ENCODE measurements at places on chromosomes 12 and 14.
A peak's percentile ranks its signal among the peaks of the same experiment; 100 is the strongest.

- no peak for DNase-seq
These were observed 26.8 kb downstream of the AMN1 start for GRCh38 chr12:31702047-31702446.

DNA sequence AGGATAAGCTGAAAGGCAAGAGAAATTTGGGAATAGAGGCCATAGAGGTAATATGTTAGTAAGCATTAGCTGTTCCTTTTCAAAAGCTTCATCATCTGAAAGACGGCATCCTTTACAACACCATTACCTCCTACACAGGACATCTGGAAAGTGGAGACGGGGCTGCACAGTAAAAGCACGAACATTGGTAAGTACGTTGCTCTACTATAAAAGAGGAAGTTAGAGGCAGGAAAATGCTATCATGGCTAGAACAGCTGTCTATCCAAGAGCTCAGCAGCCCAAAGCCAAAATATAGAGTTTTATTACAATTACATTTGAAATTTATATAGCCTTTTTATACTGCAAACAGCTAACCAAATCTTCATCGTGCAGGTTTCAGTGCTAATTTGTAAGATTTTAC lies 172.3 kb upstream of the GRIP1 start:
- no peak for DNase-seq

DNA sequence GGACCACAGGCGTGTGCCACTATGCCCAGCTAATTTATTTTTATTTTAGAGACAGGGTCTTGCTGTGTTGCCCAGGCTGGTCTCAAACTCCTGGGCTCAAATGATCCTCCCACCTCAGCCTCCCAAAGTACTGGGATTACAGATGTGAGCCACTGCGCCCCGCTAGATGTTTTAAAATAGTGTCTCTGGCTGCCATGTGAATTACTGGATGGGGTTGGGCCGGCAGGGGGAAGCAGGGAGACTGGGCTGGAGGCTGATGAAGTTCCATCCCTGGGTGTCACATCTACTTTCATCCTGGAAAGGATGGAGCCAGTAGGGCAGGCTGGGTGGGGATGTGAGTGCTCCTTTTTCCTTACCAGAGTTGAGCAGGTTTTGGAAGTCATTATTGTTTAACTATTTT lies 46.1 kb downstream of the DNAH10 start:
- DNase-seq, result peak; percentile 8

DNA sequence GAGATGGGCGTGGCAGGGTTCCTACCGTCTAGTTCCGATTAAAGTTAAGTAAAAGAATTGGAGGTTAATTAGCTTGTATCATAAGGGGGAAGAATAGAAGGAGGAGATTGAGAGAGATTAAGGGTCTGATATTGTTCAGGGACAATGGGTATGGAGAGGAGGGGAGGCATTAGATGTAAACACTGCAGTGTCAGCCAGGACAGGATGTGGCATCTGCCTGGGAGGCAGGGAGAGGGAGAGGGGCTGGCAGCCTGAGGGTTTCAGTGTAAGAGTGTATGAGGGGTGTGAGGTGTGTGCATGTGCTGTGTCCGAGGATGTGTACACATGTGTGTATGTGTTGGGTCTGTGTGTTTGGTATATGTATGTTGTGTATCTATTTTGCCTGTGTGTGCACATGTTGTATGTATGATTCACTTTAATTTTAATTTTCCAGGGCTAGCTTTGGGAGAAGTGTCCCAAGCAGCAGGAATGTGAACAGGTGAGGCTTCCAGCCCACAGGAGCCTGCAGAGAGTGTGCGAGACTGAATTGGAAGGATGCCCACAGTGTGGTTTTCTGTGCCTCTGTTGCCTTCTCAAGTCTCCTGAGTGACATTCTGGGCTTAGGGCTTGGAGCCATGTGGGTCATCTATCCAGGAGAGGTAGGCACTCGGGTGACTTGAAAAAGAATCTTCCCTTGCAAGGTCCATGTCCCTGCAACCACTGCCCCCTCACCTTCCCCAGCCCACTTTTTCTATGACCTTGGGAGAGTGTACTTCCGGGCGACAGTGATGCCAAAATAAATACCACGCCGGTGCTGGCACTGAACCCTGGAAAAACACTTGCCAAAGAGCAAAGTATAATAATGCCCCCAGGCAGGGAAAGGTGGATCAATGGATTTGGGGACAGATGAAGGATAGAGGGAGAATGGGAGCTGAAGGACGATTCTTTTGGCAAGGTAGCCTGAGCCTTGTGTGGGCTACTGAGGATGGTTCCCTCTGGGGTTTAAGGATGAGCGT lies 36.8 kb upstream of the DCD start:
- DNase-seq, result no peak

DNA sequence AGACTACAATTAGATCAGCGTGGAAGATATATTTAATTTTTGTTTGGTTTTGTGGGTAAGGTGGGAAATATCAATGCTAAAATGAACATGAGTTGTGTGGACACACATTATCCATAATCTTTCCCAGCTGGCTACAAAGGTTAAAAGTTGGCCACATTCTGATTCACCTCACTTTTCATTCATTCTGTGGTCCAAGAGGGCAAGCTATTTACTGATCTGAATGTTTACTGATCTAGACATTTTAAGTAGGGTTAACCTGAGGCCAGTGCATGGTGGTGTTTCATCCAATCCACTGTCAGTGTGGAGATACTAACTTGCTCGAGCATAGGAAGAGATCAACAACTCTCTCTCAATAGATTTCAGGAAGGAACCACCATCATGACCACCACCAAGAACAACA lies 71.6 kb downstream of the DCAF5 start:
- DNase-seq, result no peak

DNA sequence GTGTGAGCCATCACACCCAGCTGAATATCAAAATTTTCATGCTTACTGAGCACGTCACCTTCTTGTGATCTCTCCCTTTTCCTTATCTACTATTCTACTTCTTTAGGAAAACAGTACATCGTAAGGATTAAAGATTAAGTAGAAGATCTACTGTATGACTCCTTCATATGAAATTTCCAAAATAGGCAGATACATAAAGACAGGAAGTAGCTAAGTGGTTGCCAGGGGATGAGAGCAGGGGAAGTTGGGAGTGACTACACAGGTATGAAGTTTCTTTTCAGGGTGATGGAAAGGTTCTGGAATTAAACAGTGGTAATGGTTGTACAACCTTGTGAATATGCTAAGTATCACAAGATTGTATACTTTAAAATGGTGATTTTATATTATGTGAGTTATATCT lies 36.5 kb upstream of the CERS5 start:
- DNase-seq, result no peak

GRCh38 chr12:51399891-51400290 lies 8.7 kb upstream of the GALNT6 start:
- DNase-seq, result no peak

- DNase-seq, result no peak
These were observed 275.2 kb upstream of the CRY1 start for GRCh38 chr12:107368586-107368985.

All from amygdala (tissue), 56 donors.